ENCODE measurements at places on chromosomes 5 and 9.

DNA sequence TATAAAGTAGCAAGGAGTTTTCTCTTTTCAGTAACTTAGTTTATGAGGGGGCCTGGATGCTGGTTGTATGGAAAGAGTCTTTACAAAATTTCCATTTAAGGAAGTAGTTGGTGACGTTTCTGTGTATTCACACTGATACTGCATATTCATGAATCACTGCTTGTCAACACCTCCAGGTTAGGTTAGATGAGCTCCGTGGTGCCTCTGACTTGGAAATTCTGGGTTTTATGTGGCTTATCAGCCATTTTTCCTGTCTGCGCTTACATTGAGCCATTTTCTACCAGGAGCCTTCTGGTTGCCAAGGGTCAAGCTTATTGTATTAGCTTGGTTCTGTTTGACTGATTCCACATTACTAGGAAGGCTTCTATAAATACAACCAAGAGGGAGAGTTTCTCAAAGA lies 128.3 kb downstream of the SLC28A3 start:
- H3K4me1 ChIP-seq, result no peaks in the 10 kb centered on the region
- no peak overlapping the region for H3K4me3 ChIP-seq
- no peak overlapping the region for H3K27ac ChIP-seq
- no peaks in the 10 kb centered on the region for H3K27me3 ChIP-seq
- no peak for DNase-seq

DNA sequence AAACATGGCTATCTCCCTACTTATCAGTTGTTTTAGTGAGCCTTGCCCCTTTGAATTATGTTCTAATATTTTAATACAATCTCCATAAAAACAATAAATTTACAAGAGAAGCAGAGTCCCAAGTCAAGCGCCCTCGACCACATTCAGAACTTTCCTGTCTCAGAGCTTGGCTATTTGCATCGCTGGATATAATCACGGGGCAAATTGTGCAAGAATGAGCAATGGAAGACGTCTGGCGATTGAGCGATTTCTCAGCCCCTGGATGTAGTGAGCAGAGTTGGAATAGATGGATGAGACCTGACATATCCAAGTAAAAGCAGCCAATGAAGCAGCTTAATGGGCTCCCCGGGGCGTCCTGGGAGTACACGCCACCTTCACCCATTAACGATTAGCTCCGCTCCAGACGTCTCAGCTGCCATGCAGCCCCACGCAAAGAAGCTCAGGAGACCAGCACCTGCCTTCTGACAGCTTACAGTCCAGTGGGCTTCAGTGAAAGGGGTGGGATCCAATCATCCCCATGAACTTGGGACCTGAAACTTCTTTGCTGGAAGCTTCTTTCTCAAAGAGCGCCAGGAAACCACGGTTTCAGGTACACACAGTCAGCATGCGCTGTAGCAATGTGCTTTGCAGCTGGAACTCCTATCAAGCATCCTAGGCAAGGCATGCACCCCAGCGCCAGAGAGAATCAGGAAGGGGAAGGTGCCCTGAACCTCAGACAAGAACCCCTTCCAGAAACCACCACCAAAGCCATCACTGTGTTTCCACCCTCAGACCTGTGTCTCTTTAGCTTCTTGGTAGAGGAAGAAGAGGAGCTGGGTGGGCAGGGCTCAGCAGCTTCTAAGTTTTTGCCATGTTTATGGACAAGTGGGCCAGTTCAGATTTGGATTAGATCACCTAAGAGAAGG lies 92.0 kb upstream of the IRX4 start:
- DNase-seq, result no peak
- no peak overlapping the region for H3K4me3 ChIP-seq
- no peaks in the 10 kb centered on the region for H3K36me3 ChIP-seq

DNA sequence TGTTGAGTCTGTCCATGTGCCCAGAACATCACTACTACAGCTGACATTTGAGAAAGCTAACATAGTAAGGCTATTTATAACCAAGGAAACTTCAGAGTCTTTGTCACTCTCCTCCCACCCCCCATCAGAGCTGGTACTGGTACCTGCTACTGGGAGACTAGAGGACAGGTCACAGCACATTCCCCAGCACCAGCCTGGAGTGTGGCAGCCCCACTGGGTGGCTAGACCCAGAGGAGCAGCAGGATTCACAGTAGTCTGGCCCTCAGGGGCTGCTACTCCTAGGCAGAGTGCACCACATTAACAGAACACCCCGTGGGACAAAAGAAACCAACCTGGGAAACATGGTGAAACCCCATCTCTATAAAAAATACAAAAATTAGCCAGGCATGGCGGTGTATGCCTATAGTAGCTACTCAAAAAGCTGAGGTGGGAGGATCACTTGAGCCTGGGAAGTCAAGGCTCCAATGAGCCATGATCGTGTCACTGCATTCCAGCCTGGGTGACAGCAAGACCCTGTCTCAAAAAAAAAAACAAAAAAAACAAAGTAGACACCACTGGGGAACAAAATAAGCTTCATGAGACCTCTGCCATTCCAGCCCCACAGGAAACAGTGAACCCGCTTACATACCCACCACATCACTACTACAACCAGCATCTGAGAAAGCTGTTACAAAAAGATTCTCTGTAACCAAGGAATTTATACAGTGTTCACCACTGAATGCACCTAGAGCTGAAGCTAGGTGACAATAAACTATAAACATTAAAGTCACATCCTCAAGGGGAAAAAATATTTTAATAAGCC lies 26.3 kb upstream of the PTGER4 start:
- H3K4me3 ChIP-seq, result no peak overlapping the region
- no peaks in the 10 kb centered on the region for H3K4me1 ChIP-seq
- no peak for DNase-seq
- H3K36me3 ChIP-seq, result no peaks in the 10 kb centered on the region
- H3K27me3 ChIP-seq, result no peaks in the 10 kb centered on the region
- no peak overlapping the region for H3K27ac ChIP-seq

DNA sequence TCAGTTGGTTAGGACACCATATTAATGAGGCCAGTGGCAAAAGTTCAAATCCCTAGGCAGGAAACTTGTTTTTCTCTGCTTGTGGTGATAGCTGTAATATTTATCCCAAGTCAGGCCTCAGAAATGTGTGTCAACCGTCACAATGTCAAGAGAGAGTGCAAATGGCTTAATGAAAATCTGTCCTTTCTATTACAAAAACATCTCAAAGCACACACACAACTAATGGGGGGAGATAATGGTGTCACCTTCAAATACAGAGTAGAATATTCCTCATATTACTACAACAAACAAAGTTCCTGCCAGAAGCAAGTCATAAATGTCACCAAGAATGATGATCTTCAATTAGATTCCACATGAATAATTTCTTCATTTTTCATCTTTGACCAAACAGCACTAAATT lies 127.2 kb upstream of the MARCHF11 start:
- H3K4me1 ChIP-seq, result no peaks in the 10 kb centered on the region
- no peak overlapping the region for H3K27ac ChIP-seq
- H3K27me3 ChIP-seq, result no peaks in the 10 kb centered on the region
- H3K36me3 ChIP-seq, result no peaks in the 10 kb centered on the region
- DNase-seq, result no peak

DNA sequence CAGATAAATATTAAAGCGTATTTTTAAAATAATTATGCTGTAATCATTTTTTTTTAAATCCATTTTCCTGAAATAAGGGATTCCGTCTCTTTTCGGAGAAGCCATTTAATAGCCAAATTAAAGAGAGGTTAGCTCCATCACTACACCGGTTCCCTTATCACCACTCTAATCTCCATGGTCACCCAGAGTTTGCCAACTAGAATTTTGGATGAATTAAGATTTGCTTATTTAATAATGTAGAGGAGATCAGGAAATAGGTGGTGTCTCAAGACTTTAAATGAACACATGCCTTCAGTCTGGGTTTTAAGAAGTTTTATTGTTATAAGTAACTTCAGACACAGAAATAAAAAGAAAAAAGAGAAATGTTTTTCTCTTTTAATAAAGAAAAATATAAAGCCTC lies 151.7 kb downstream of the TTC39B start:
- H3K27ac ChIP-seq, result no peak overlapping the region
- H3K36me3 ChIP-seq, result no peaks in the 10 kb centered on the region
- no peaks in the 10 kb centered on the region for H3K27me3 ChIP-seq
- DNase-seq, result no peak
- H3K4me1 ChIP-seq, result no peaks in the 10 kb centered on the region

Measured in HCT116 (cell line).